ENCODE measurements at places on chromosomes 7 and 10. TPM values are rescaled to one million over a fixed set of nuclear protein-coding genes. Genes with fewer than 3 reads are reported as not detected.

- DNase-seq = no peak
Observed at GRCh38 chr7:9962742-9963141, 1010.9 kb upstream of the PHF14 start.

GRCh38 chr10:7412237-7412927, 1.5 kb upstream of the SFMBT2 start:
- no peak for DNase-seq

Gene TSPAN13
- 6.7 TPM for polyA plus RNA-seq

- no peak for DNase-seq
Observed at GRCh38 chr7:94999069-94999351, 91.6 kb downstream of the PPP1R9A start.

DNA sequence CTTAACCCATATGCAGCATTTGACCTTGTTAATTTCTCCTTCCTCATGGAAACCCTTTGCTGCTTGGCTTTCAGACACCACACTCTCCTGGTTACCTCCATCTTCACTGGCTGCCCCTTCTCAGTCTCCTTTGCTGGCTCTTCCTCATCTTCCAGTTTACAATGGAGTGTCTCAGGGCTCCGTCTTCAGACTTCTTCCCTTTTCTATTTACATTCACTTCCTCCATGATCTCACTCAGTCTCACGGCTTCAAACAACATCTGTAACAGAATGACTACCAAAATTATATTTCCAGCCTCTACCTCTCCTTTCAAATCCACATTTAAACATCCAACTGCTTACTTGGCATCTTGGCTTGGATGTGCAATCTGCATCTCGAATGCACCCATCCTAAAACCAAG, 140.4 kb downstream of the DKK1 start:
- DNase-seq = no peak
